Stimulated activated CD4-positive, alpha-beta T cell treated with anti-CD3 and anti-CD28 coated beads, Interleukin-4, amount 100 ng/mL, for 1 hour (primary cell): ENCODE measurements at places on chromosomes 13 and 19.

DNA sequence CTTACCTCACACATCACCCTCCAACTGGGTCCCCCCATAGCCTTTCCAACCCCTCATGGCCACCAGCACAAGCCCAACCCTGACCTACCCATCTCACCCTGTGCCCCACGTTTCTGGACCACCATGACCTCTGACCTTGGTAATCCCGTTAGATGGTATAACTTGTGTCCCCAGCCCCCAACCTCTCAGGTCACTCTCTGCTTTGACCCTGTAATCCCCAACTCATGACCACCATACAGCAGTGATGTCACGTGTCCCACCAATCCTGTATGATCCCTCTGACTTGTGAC is 8.5 kb downstream of the KLC3 start:
- no peak for DNase-seq

GRCh38 chr19:17830567-17831418 is 9.5 kb upstream of the INSL3 start:
- peak; percentile 50 for DNase-seq

DNA sequence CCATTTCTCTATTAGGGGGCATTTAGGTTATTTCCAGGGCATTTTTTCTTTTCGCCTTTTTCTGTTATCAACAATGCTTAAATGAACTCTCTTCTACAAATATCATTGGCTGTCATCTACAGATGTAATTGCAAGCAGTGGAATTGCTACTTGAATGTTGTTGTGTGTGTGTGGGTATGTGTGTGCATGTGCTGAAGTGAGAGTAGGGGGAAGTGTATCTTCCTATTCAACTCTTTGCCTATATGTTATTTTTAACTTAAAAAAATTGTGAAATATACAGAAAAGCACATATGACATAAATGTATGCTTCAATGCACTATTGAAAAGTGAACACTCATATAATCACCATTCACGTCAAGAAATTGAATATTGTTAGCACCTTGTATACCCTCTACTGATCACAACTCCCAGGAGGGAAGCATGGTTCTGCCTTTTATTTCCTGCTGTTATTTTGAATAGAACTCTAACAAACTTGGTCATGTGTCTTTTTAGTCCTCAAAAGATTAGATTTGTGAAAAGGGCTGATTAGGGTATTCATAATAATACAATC is 24.7 kb downstream of the WDFY2 start:
- no peak for DNase-seq

DNA sequence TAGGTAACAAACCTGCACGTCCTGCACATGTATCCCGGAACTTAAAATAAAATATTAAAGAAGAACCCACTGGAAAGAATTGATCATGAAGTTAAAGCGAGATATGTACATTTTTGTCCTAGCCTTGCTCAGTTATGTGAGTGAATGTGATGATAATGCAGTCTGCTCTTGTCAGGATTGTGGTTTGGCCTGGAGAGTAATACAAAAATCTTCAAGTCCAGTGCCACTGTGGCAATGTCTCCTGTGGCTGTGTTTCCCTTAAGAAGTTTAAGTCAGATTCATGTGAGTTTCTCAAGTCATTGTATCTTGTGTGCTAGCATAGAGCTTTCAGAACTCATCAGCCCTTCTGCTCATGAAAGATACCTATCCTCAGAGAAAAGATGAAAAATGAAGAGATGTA is 18.0 kb upstream of the ITGBL1 start:
- no peak for DNase-seq

DNA sequence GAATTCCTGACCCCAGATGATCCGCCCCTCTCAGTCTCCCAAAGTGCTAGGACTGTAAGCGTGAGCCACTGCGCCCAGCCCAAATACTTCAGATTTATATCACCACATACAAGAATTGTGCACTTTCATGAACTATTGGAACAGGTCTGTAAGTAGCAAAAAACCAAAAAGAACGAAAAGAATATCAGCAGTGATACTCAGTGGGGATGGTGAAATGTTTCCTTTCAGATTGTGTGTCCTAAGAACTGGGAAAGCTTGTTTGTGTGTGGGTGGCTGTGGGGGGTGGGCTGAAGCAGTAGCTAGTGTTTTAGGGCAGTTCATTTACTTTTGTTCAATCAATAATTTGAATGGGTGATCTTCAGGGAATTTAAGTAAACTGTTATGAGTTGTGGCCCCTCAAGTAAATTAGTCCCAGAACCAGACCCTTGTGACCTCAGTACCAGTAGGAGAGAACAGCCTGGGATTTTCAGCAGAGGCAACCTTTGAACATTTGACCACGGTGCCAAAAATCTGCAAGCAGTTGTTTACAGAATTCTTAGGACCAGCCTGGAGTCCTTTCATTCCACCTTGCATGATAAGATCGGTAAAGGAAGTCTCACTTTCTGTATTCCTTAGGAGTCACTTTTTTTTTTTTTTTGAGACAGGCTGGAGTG is 106.6 kb downstream of the LRCH1 start:
- no peak for DNase-seq

DNA sequence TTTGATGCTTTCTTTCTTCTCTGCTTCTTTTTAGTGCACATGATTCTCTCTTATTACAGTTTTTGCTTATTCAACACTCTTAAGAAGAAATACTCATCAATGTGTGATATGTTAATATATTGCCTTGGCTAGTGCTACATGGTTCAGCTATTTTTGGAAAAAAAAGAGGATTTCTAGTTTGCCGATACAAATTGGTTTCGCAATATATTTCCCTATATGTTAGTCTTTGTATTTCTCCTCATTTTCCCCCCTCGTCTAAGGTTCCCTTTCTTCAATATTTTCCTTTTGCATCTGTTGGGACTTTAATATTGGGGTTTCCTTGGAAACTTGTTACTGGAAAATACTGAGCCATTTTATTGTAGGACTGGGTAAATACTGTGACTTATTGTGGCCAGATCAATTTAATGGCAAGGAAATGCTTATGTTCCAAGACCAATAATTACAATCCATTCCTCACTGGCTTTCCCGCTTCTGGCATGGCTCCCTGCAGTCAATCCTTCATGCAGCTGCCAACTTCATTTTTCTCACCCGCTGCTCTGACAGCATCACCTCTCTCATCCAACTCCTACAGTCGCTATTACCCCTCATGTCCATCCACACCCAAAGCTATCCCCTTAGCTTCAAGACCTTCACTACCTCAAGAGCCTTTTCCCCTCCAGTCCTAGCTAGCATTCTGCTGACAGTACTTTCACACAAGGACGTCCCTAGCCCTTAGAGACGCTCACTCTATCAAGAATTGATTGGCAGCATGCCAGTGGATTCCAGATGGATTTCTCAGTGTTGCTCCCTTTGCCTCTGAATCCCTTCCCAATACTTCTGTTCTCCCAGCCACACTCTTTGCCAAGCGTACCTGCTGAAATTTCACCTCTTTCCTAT is 280.1 kb upstream of the TMTC4 start:
- DNase-seq = no peak

- no peak for DNase-seq
These were observed 68.6 kb downstream of the STK24 start for GRCh38 chr13:98508280-98508679.

GRCh38 chr13:28494778-28495537 is at the start of gene FLT1:
Gene FLT1, minus strand, starts transcription at chr13:28495128. Its CDS starts 285 bp downstream, at chr13:28494843.
- peak; percentile 35 for DNase-seq

DNA sequence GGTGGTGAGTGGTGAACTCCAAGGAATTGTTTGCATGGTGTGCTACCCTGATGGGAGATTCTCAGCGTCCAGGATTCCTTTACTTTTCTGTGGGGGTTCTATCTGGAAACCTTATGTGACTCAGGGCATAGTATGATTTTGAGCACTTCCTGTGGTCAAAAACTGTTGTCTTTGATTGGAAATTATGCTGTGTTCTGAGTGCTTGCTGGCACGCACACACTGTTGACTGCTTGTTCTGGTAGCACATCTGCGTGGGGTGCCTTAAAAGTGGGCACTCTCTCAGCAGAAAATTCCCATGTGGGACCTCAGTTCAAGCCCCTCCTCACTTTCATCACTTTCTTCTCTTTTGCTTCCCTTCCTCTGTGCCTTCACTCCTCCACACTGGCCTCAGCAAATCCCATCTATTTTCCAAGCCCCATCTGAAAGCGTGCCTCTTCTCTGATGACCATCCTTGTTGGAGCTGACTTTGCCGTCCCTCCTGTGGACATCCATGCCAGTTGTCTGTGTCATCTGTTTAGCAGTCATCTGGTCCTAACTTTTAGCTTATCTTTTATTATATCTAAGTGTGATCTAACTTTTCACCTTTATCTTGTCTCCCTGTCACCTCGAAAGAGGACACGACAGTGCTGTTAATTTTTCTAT is 56.4 kb upstream of the NPAS1 start:
- DNase-seq = no peak

- no peak for DNase-seq
These were observed 626 bp upstream of the ATP5F1D start for GRCh38 chr19:1240925-1241324.

- no peak for DNase-seq
These were observed 259.9 kb downstream of the TBC1D4 start for GRCh38 chr13:75222031-75222430.

GRCh38 chr19:52198678-52199077 is 8.8 kb downstream of the PPP2R1A start:
- DNase-seq = no peak

DNA sequence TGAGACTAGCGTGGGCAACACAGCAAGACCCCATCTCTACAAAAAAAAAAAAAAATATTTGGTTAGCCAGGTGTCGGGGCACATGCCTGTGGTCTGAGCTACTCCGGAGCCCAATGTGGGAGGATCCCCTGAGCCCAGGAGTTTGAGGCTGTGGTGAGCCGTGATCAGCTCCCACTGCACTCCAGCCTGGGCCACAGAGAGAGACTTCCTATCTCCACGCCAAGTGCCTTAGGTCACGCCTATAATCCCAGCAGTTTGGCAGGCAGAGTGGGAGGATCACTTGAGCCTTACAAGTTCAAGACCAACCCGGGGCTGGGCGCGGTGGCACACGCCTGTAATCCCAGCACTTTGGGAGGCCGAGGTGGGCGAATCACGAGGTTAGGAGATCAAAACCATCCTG is 8.7 kb upstream of the ADAT3 start:
- DNase-seq = no peak

GRCh38 chr19:46648060-46648960 is 12.3 kb upstream of the GNG8 start:
- no peak for DNase-seq
